ENCODE measurements at places on chromosomes 5 and 9.

GRCh38 chr9:132372177-132373095 lies 17.6 kb upstream of the SETX start:
- peak; percentile 54 for DNase-seq

DNA sequence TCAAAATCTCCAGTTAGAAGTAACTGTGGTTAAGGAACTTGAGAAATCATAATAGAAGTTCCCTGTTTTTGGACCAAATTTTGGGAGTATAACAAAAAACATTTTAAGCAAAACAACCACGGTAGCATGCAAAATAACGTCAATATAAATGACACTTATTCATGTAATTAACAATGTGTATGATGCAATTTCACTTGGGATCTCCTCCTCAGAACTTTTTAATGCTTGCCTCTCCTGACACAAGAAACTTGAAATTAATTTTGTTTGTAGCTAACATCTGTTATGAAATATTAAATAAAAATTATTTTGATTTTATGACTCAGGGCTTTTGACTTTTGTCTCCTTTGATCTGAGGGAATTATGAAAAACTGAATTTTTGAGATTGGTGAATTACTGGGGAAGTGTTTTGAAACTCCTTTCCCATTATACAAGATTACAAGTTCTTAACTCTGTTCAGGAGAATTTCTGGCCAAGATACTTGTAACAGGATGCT lies 149.7 kb downstream of the ATP10B start:
- no peak for DNase-seq

- DNase-seq, result peak; percentile 84
These were observed 2.6 kb upstream of the OLFML2A start for GRCh38 chr9:124774129-124774978.

DNA sequence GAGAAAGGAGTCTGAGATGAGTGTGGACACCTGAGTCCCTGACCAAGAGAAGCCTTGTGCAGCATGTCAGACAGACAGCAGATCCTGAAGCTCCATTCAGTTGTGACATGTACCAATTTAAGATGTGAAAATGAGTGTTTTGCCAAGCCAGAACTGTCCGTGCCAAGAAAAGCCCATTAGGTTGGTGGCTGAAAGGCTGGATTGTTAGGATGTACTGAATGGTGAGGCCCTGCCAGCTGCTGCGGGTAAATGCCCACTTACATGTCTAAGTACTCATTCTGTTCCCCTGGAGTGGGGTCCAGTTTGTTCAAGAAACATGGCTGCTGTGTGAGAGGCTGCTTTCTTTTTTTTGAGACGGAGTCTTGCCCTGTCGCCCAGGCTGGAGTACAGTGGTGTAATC lies 14.6 kb downstream of the DAPK1 start:
- no peak for DNase-seq

DNA sequence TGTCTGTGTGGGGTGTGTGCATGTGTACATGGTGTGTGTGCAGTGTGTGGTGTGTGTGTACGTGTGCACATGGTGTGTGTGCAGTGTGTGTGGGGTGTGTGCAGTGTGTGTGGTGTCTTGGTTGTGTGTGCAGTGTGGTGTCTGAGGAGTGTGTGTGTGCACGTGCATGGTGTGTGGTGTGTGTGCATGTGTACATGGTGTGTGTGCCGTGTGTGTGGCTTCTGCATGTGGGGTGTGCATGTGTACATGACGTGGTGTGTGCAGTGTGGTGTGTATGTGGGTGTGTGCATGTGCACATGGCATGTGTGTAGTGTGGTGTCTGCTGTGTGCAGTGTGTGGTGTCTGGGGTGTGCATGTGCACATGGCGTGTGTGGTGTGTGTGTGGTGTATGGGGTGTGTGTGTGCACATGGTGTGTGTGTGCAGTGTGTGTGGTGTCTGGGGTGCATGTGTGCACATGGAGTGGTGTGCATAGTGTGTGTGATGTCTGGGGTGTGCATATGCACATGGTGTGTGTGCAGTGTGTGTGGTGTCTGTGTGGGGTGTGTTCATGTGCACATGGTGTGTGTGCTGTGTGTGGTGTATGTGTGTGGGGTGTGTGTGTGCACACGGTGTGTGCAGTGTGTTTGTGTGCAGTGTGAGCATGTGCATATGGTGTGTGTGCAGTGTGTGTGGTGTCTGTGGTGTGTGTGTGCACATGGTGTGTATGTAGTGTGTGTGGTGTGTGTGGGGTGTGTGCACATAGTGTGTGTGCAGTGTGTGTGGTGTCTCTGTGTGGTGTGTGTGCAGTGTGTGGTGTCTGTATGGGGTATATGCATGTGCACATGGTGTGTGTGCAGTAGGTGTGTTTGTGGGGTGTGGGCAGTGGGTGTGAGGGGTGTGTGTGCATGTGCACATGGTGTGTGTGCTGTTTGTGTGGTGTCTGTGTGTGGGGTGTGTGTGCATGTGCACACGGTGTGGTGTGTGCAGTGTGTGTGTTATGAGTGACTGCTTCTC lies 40.6 kb upstream of the ZNG1F start:
- peak; percentile 0 for DNase-seq
